ENCODE measurements at places on chromosomes 11 and 22.

DNA sequence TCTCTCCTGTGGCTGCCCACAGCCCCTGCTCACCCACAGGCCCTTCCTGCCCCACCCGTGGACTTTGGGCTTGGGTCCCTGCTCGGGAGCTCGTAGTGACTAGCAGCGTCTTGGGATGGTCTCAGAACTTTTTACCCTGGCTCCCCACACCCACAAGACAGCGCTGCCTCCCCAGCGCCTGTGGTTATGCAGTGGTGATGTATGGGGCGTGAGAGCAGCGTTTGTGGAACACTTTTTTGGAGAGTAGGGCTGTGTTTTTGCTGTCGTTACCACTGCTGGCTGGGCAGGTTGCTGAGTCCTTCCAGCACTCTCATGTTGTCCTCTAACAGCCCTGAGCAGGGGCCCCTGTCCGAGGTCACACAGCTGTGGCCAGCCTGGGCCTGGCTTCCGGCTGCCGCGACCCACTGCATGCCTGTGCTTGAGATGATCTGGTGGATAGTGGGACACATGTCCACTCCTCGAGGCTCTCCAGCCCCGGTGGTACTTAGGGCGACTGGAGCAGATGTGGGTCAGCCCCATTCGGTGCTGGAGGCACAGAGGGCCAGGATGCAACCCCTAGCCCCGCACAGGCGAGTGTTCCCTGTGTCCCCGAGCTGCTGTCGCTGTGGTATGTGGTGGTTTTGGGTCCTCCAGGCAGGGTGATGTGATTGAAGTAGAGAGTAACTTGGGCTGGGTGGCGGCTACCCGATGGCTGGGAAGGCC lies 7.1 kb upstream of the GRAMD4 start:
- DNase-seq: peak; percentile 29

DNA sequence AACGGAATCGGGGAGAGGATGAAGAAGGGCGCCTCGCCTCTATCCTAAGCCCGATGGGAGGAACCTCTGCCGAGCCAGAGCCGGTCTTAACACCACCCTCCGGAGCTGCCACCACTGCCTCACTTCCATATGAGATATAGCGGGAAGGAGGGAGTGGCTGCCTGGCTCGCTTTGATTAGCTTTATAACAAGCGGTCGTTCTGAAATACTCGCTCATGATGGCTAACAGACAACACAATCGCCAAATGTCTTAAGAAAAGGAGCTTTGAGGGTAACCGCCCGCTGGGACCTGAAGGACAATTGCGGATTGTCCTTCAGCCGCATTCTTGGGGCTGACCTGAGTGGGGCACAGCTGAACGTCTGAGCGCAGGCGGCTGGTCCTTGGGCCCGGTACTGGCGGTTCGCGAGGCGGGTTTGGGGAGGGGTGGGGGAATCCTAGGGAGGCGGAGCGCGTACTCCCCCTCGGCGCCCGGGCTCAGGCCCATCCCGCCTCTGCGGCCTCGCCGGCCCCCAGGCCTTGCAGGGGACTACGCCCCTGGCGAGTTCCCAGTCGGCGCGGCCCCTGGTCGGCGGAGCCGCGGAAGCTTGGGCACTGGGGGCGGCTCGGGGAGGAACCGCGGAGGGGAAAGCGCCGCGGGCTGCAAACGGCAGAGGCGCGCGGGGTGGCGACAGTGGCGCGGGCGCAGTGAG lies at the start of gene PLAAT5:
Gene PLAAT5 (minus strand): TSS at position 617 of the 689 bp plus-strand sequence. CDS start 133 bp downstream, at position 484.
- DNase-seq: peak; percentile 17

DNA sequence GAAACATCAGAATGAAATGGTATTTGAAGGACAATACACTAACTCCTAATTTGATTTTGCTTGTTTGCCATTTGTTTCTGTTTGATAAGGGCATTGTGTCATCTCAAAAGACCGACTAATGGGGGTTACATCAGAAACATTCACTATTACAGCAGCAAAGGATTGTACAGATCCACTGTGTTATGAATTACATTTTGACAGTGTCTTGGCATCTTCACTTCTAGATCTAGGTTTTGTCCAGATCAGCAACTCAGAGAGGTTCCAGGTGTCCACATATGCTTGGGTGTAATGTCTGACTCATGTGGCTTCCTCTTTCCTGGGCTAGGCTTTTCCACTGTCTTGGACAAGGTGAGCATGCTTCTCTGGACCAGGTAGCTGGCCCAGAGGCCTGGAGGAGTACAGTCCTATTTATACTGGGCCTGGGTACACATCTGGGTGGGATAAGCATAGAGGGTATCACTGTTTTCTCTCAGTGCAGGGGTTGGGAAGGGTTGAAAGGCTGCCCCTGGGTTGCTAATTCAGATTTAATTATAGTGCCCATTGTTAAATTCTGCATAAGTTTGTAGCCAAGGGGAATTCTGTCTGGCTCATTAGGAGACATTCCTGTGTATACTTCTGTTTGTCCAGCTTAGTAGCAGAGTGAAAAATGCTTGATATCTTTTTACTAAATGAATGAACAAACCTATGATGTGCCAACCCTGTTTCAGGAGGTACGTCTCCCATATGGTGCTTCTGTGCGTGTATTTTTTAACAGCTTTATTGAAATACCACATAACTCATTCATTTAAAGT lies 23.8 kb downstream of the DDI1 start:
- DNase-seq: no peak

DNA sequence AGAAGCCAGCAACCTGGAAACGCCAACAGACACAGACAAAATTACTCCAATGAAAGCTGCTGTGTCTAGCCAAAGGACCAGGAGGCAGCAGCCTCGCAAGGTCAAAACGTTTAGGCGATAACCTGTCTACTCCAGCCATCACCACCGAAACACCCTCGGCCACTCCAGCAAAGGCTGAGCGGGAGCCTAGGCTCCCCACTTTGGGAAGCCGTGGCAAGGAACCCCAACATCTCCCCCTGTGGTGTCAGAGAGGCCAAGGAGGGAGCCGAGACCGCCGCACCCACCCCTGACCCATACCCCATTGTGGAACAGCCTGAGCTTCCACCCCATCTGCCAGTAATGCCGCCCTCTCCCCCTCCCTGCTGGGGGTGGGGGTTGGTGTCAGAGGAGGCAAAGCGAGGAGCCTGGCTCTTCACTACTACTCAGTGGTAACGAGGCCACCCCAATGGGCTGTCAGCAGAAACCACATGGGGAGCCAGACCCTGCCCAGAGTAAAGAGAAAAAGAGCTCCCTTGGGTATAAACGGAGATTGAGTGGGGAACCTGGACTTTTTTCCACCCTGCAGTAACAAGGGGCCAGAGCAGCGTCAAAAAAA lies 33.9 kb upstream of the SEPTIN5 start:
- no peak for DNase-seq

GRCh38 chr11:57490456-57491248 lies 24.9 kb downstream of the SLC43A1 start:
- no peak for DNase-seq

- DNase-seq: no peak
Measured at GRCh38 chr11:44694443-44694842, 32.3 kb upstream of the TSPAN18 start.

GRCh38 chr11:7019500-7020182 lies 505 bp downstream of the ZNF214 start:
- DNase-seq: no peak

DNA sequence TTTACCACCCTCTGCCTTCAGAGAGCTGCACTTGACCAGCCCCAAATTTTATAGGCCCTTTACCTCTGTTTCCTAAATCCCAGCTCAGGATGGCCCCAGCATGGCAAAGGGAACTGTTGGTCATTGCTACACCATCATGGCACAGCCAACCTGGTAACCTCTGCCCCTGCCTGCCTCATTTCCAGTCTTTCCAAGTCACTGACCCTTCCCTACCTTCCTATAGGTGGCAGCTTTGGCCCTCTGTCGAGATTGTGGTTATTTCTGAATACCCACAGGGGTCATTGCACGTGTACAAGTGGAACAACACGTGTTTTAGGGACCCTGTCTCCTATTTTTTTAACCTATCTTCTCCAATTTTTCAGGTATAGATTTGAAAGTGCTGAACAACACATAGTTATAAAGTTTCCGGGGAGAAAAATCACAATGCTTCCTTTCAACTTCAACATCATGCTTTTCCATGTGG lies 2.8 kb downstream of the GALNT18 start:
- DNase-seq: no peak

DNA sequence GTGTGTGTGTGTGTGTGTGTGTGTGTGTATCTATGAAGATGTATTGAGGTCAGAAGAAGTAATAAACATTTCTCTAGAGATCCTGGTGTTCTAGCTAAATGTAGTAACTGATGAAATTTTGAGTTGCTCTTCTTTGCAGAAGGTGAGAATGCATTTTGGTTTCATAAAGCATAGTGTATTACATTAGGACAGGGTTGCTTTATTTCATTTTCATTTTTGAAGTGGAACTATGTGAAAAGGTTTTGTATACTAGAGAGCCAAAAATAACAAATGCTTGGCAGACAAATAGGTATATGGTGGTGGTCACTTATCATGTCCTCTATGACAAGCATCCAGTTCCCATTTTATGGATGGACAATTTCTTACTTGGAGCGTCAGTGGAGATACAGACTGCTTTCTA lies 99.0 kb downstream of the CASP12 start:
- no peak for DNase-seq

DNA sequence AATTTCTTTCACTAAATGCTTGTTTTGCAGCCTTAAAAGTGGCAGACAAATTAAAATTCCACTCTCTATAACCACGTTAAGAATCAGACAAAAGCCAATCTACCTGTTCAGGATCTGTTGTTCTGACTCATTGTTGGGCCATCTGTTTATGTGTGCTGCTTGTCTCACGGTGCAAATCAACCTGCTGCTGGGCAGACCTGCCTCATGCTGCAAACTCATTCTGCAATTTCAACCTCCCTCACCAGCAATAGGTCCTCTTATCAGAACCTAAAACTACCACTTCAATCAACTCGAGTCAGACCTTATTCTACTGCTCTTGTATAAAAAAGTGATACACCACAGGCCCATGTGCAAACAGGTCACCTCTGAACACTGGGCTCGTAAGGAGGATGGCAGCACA lies 75.1 kb downstream of the LARGE2 start:
- no peak for DNase-seq

DNA sequence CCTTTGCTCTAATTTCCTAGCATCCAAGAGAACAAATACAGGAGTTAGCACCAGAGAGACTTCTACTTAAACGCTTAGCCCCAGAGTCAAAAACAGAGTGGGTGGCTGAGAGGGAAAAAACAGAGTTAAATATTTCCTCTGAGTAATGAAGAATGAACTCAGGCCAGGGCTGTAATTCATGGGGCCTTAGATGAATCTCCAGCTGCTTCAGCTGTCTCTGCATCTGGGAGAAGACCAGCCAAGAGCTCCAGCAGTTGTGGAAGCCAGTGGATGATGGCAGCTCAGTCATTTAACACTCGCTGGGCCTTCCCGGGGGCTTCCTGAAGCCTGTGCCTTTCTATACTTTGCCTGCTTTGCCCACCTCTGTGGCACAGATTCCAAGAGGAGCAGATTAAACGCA lies 5.7 kb upstream of the ADAMTS15 start:
- no peak for DNase-seq

DNA sequence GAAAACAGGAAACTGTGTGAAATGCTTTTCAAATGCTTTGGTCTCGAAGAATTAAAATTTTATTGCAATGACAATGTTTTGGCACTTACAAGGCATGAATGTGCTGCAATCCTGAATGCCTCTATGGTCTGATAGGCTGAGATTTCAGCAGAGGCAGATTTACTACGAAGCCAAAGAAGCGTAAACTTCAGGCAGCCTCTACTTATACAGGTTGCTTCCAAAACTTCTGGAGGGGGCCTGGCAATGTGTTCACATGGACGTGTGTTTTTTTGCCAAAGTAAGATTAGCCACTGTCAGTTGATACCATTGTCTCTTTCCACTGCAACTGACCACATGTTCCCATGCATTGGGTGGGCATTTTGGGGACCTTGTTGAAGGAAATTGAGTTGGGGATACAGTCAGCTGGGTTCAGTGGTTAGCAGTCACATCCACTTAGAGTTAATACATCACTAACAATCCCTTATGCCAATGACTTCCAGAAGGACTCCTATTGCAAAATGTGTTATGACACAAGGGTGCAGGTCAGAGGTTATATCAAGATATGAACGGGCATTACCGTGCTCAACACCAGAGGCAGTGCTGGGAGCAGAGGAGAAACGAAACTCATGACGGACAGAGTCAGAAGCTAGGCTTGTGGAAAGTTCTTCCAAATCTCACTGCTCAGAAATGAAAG lies 48.8 kb downstream of the ABTB2 start:
- DNase-seq: no peak

- no peak for DNase-seq
Measured at GRCh38 chr11:122617297-122617696, 38.2 kb upstream of the UBASH3B start.

DNA sequence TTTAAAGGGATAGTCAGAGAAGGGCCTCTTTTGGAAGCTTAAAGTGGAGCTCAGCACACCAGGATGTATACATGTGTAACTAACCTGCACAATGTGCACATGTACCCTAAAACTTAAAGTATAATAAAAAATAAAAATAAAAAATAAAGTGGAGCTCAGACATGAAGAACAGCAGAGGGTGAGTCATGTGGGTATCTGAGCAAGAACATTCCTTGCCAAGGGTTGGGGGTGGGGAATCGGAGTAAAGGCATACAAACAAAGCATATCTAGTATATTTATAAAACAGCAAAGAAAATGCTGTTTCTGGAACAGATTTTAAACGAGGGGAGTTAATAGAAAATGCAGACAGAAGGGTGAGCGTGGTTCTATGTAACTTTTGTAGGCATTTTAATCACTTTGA lies 562.6 kb upstream of the ANO3 start:
- DNase-seq: no peak

GRCh38 chr11:94128291-94128745 lies 323 bp upstream of the PANX1 start:
- DNase-seq: no peak

GRCh38 chr11:7595016-7595866 lies 78.1 kb downstream of the CYB5R2 start:
- DNase-seq: no peak
